Trophoblast cell (in vitro differentiated cells and primary cell): ENCODE measurements at places on chromosomes 16 and 17.

GRCh38 chr17:4175921-4176807 lies 33.2 kb downstream of the CYB5D2 start:
- H3K4me1 ChIP-seq: peaks cover 19% of the 10 kb centered on the region
- no peak overlapping the region for H3K4me3 ChIP-seq
- H3K27me3 ChIP-seq: no peaks in the 10 kb centered on the region
- peak overlapping the region; percentile 83 for H3K27ac ChIP-seq

DNA sequence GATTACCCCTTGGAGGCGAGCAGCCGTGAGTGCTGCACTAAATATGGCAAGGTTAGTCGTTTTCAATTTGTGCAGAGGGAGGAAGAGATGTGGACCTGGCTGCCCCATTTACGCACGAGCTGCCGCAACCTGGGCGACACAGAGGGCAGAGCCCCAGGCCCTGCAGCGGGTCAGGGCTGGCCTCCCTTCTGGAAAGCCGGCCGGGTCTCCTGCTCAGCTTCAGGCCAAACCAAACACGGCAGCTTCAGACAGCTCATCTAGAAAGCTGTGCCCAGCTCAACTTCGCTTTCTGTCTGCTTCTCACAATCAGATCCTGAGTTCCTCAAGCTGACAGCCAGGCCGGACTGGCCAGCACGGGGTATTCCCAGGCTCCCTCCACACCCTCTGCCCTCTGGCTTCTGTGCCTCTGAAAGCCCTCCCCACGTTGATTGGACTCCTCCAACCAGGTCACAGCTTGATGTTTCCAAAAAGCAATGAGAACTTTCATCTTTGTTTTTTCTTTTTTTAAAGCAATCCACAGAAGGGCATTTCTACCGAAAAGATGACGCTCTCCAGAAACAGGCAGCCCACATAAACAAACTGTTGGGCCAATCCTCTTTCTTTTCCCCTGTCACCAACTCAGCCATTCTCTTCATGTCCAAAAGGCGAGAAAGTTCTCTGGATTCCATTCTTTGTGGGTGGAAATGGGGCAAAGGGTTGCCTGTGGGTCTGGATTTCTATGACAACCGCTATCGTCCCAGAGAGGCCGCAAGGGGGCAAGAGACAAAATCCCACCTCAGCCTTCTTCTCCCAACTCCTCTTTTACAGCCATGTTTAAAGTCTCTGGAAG lies 189.0 kb downstream of the ZFHX3 start:
- peaks cover 15% of the 10 kb centered on the region for H3K4me1 ChIP-seq
- DNase-seq: peak; percentile 76
- peak overlapping the region; percentile 55 for H3K27ac ChIP-seq
- no peak overlapping the region for H3K4me3 ChIP-seq

GRCh38 chr16:66479661-66480264 lies 52.7 kb downstream of the BEAN1 start:
- peaks cover 42% of the 10 kb centered on the region for H3K4me1 ChIP-seq
- no peaks in the 10 kb centered on the region for H3K27me3 ChIP-seq
- no peaks in the 10 kb centered on the region for H3K36me3 ChIP-seq
- no peak overlapping the region for H3K4me3 ChIP-seq
- DNase-seq: no peak
- H3K27ac ChIP-seq: peak overlapping the region; percentile 11

GRCh38 chr17:33080091-33080490 lies 88.4 kb downstream of the SPACA3 start:
- no peak overlapping the region for H3K4me3 ChIP-seq
- H3K4me1 ChIP-seq: no peaks in the 10 kb centered on the region
- no peak for DNase-seq
- H3K27ac ChIP-seq: no peak overlapping the region
- H3K27me3 ChIP-seq: no peaks in the 10 kb centered on the region

- no peak overlapping the region for H3K4me3 ChIP-seq
- H3K4me1 ChIP-seq: peaks cover 3% of the 10 kb centered on the region
- peak overlapping the region; percentile 90 for H3K27ac ChIP-seq
- no peaks in the 10 kb centered on the region for H3K27me3 ChIP-seq
- H3K36me3 ChIP-seq: no peaks in the 10 kb centered on the region
Observed at GRCh38 chr17:71633391-71633849, 487.4 kb upstream of the SOX9 start.

- H3K4me1 ChIP-seq: no peaks in the 10 kb centered on the region
- no peak overlapping the region for H3K27ac ChIP-seq
- H3K4me3 ChIP-seq: no peak overlapping the region
Observed at GRCh38 chr16:2597560-2597902, 59.7 kb downstream of the PDPK1 start.
